Prostate gland (tissue), 2 donors: ENCODE measurements at places on chromosomes 3 and 15.

GRCh38 chr15:65086680-65087111, 10.2 kb downstream of the KBTBD13 start:
- peak overlapping the region; percentile 87 for H3K27ac ChIP-seq
- H3K4me1 ChIP-seq = no peaks in the 10 kb centered on the region
- no peaks in the 10 kb centered on the region for H3K36me3 ChIP-seq

DNA sequence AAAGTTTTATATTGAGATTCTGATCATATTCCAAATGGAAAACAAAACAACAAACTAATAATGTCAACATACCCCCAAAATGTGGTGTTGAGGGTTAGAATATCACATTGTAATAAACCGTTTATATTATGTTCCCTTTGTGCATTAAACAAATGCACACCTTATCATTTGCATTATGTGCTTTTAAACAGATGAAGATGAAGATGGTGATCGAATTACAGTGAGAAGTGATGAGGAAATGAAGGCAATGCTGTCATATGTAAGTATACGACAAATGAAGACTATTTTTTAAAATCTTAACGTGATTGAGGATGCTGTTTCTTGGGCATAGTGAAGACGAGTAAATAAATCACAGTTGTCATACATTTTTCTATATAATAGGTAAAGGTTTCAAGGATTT, 20.6 kb downstream of the MAP2K5 start:
- H3K4me1 ChIP-seq = no peaks in the 10 kb centered on the region
- H3K27ac ChIP-seq = no peak overlapping the region
- no peak overlapping the region for H3K4me3 ChIP-seq
- H3K27me3 ChIP-seq = no peaks in the 10 kb centered on the region
- H3K36me3 ChIP-seq = no peaks in the 10 kb centered on the region

GRCh38 chr15:90558171-90558573, 28.4 kb downstream of the CRTC3 start:
- no peaks in the 10 kb centered on the region for H3K36me3 ChIP-seq
- no peak overlapping the region for H3K4me3 ChIP-seq
- no peak for DNase-seq
- H3K27me3 ChIP-seq = no peaks in the 10 kb centered on the region

DNA sequence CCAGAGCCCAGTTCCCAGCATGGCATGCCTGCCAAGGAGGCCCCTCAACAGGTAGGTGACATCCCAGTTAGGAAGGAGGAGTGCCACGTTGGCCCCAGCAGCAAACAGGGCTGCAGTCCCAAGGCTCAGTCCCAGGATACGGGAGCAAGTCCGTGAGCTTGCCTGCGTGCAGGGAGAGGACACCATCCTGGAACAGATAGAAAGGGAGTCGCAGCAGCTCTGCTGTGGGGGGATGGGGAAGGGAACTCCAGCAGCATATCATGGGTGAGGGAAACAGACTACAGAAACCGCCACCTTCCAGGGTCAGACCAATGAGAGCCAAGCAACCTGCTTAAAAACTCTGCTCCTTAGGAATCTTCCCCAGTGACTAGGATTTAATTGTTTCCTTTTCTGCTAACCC, 9.4 kb upstream of the DYNLT2B start:
- no peaks in the 10 kb centered on the region for H3K36me3 ChIP-seq
- no peak overlapping the region for H3K4me3 ChIP-seq
- no peaks in the 10 kb centered on the region for H3K4me1 ChIP-seq
- no peak overlapping the region for H3K27ac ChIP-seq
- no peak for DNase-seq

DNA sequence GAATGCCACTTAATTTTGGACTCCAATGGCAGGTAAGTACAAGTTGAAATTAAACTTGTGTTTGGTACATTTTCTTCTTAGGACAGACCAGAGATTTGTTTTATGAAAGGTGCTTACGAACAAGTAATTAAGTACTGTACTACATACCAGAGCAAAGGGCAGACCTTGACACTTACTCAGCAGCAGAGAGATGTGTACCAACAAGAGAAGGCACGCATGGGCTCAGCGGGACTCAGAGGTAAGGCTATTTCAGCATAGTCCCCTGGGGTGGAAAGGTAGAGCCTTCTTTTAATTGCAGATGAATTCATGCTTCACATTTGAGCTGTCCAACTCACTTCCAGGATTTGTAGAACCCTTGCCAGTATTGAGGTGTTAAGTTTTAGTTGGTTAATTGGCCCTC, 51.4 kb downstream of the ASTE1 start:
- no peaks in the 10 kb centered on the region for H3K27me3 ChIP-seq
- no peak for DNase-seq
- no peak overlapping the region for H3K27ac ChIP-seq
- H3K4me1 ChIP-seq = no peaks in the 10 kb centered on the region

DNA sequence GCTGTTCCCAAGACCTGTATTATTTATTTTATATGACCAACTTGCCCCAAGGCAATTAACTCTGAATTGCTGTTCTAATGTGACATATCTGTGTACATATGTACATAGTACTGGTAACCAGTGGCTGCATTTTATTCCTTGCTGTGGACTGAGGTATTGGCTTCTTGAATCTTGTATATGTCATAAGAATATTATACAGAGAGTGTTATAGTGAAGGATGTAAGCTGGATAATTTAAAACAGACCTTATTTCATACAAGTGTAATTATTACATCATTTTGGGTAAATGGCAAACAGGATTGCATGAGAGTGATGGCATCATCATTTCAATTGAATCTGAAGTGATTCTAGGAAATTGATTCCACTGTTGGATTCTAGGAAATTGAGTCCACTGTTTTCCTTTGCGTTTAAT, 32.9 kb downstream of the B3GALNT1 start:
- no peaks in the 10 kb centered on the region for H3K4me1 ChIP-seq
- no peak overlapping the region for H3K27ac ChIP-seq
- DNase-seq = no peak
- no peaks in the 10 kb centered on the region for H3K36me3 ChIP-seq
- no peaks in the 10 kb centered on the region for H3K27me3 ChIP-seq

DNA sequence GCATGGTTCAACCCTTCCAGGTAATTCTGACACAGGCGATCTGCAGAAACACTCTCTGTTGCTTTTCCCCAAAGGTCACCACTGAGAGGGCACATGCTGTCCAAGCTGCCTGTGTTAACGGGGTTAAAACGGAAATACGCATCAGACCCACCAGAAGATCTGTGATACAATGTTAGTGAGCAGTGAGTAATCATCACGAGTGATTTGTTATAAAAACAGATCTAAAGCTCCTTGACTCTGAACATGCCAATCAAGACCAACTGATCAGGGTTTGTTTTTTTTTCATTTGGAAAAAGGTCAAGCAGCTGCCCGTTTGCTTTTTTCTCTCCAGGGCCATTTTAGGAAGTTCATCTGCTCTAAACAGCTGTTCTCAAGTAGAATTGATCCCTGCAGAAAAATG, 43.2 kb downstream of the FGF12 start:
- no peaks in the 10 kb centered on the region for H3K27me3 ChIP-seq
- no peaks in the 10 kb centered on the region for H3K36me3 ChIP-seq
- no peak for DNase-seq
- H3K4me1 ChIP-seq = no peaks in the 10 kb centered on the region
- H3K4me3 ChIP-seq = no peak overlapping the region

GRCh38 chr15:78681281-78682003, 40.4 kb upstream of the CHRNB4 start:
- no peak for DNase-seq
- H3K27me3 ChIP-seq = no peaks in the 10 kb centered on the region
- H3K4me1 ChIP-seq = no peaks in the 10 kb centered on the region

- H3K36me3 ChIP-seq = no peaks in the 10 kb centered on the region
- H3K27me3 ChIP-seq = no peaks in the 10 kb centered on the region
- H3K27ac ChIP-seq = no peak overlapping the region
- no peak for DNase-seq
These were observed 2.0 kb upstream of the SLC24A1 start for GRCh38 chr15:65619626-65620290.

DNA sequence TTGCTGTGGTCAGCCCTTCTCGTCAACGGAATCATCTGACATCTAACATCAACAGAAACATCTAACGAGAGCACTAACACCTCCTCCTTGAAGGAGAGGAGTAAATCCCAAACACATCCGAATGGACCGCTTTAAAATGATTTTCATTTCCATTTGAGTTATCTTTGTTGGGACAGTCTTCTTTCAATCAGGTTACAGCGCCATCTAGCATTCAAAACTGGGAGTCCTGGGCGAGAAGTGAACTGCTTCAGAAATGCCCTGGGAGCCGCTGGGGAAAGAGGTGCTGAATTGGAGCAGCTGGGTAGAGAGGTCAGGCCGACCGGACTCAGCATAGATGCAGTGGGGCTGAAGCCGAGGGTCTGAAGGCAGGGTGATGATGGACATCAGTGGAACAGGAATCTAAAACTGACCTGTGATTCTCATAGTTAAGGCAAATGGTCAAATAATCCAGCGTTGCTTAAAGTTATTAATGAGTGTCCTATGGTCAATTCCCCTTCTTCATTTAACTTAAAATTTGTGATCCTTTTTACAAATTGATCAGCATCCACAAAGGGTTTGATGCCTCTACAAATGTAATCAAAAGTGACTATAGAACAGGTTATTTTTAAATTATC, 170.0 kb upstream of the NDN start:
- H3K36me3 ChIP-seq = no peaks in the 10 kb centered on the region
- H3K4me1 ChIP-seq = no peaks in the 10 kb centered on the region
- H3K27ac ChIP-seq = no peak overlapping the region
- no peaks in the 10 kb centered on the region for H3K27me3 ChIP-seq
- DNase-seq = no peak
- H3K4me3 ChIP-seq = no peak overlapping the region

GRCh38 chr3:133112666-133113065, 74.5 kb downstream of the TMEM108 start:
- no peak for DNase-seq
- no peaks in the 10 kb centered on the region for H3K36me3 ChIP-seq
- H3K27me3 ChIP-seq = no peaks in the 10 kb centered on the region
- H3K4me3 ChIP-seq = no peak overlapping the region

DNA sequence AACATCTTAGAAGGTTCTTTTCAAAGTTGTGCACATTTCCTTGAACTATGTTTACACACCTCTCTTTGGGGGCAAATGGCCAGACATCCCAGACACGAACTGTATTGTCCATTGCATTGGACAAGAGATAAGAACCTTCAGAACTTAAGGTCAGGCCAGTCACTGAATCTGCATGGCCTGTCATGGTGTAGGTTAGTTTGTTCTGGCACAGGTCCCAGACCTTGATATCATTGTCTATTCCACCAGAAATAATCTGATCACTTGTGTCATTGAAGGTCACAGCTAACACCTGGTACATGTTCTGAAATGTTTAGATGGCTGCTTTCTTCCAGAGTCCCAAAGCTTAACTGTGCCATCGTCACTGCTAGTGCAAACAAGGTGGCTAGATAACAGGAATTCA, 55.7 kb downstream of the KCNAB1 start:
- no peaks in the 10 kb centered on the region for H3K27me3 ChIP-seq
- DNase-seq = no peak
- H3K27ac ChIP-seq = no peak overlapping the region
- no peak overlapping the region for H3K4me3 ChIP-seq
- no peaks in the 10 kb centered on the region for H3K4me1 ChIP-seq

GRCh38 chr3:161107311-161107710, 2.2 kb upstream of the B3GALNT1 start:
- no peak overlapping the region for H3K27ac ChIP-seq
- no peaks in the 10 kb centered on the region for H3K36me3 ChIP-seq
- H3K4me3 ChIP-seq = no peak overlapping the region
- no peaks in the 10 kb centered on the region for H3K27me3 ChIP-seq
- no peaks in the 10 kb centered on the region for H3K4me1 ChIP-seq

- DNase-seq = no peak
- no peaks in the 10 kb centered on the region for H3K4me1 ChIP-seq
- no peak overlapping the region for H3K4me3 ChIP-seq
- H3K27ac ChIP-seq = no peak overlapping the region
These were observed 92.8 kb downstream of the SCAPER start for GRCh38 chr15:76812381-76812780.

DNA sequence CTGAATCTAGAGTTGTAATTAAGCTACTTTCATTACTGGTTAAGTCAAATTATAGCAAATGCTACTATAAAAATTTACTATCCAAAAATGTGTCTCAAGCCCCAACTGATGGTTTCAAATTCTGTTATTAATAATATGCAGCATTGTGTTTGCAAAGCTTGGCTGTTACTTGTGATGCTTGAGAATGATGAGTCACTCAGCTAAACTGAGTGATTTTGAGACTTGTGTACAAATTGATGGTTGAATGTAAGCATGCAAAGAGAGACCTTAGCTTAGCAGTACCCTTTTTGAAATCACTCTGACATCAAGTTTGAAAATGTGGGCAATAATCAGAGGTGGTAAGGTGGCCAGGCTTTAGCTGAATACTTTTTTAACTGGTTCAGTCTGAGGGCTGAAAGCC, 27.6 kb downstream of the OPA1 start:
- H3K4me3 ChIP-seq = no peak overlapping the region
- H3K27ac ChIP-seq = no peak overlapping the region
- no peaks in the 10 kb centered on the region for H3K27me3 ChIP-seq
- H3K4me1 ChIP-seq = no peaks in the 10 kb centered on the region

- peaks cover 3% of the 10 kb centered on the region for H3K4me1 ChIP-seq
- DNase-seq = no peak
- no peaks in the 10 kb centered on the region for H3K36me3 ChIP-seq
- no peaks in the 10 kb centered on the region for H3K27me3 ChIP-seq
These were observed 29.2 kb downstream of the IDH2 start for GRCh38 chr15:90072978-90073640.

- H3K4me1 ChIP-seq = no peaks in the 10 kb centered on the region
- DNase-seq = no peak
- H3K27ac ChIP-seq = no peak overlapping the region
- H3K27me3 ChIP-seq = no peaks in the 10 kb centered on the region
- H3K4me3 ChIP-seq = no peak overlapping the region
These were observed 257.2 kb upstream of the TPRG1 start for GRCh38 chr3:188914552-188914951.

- H3K27ac ChIP-seq = peak overlapping the region; percentile 38
- H3K36me3 ChIP-seq = no peaks in the 10 kb centered on the region
- peak overlapping the region; percentile 28 for H3K4me3 ChIP-seq
- no peaks in the 10 kb centered on the region for H3K27me3 ChIP-seq
- DNase-seq = no peak
- H3K4me1 ChIP-seq = no peaks in the 10 kb centered on the region
These were observed 7.7 kb upstream of the FGD5 start for GRCh38 chr3:14810801-14811661.

DNA sequence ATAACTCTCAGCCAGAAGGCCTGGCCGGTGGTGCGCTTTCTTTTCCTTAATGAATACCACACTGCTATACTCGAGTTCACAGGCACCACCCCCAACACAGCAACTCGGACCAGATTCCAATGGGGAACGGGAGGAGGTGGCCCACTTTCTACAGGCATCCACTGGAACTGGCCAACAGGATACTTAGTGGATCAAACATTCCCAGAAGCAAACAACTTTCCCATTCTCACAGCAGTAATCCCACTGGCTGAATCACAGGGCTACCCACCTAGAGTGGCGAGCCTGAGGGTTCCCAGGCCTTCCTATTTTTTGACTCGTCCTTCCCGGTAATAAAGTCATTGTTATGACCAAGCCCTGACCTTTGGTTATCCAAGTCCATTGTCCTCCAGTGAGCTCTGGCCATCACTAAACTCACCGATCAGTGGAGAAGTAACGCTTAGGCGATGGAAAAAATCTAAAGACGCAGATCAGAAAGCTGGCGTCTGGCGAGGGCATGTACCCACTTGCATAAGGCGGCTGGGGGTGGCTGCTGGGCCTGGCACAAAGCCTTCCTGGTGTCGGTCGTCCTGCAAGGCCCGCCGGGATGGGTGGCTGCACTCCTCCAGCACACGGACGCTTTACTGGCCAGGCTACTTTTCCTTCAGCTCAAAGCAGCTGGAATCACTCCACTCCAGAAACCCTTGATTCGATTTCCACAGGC, 1.2 kb downstream of the EOGT start:
- H3K27me3 ChIP-seq = no peaks in the 10 kb centered on the region
- H3K36me3 ChIP-seq = no peaks in the 10 kb centered on the region
- H3K4me1 ChIP-seq = peaks cover 9% of the 10 kb centered on the region
- peak; percentile 81 for DNase-seq
